ENCODE measurements at places on chromosomes 7 and 10.
A peak's percentile ranks its signal among the peaks of the same experiment; 100 is the strongest.

GRCh38 chr7:154450451-154450850 lies 398.3 kb downstream of the DPP6 start:
- no peak for DNase-seq

- DNase-seq, result no peak
These were observed 97.6 kb downstream of the CUX1 start for GRCh38 chr7:101915000-101915399.

DNA sequence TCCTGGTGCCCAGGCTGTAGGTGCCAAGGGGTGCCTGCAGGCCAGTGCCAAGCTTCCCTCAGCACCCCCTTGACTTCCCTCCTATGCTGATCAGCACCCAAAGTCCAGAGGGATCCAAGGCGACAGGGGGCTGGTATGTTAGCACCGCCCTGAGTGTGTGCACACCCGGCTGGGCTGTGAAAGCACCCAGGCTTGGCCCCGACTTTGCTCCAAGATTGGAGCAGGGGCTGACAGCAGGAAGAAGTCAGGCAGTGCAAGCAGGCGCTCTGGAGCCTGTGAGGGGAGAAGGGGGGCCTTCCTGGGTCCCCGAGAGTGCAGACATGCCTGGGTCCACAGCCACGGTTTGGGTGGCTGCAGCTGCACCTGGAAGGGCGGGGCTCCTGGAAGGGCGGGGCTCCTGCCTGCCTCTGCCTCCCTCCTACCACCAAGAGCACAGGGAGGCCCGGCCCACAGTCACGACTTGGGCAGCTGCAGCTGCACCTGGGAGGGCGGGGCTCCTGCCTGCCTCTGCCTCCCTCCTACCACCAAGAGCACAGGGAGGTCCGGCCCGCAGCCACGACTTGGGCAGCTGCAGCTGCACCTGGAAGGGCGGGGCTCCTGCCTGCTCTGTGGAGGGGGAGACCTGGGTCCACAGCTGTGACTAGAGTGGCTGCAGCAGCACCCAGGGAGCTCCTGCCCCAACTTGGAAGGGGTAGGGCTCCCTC lies 30.2 kb upstream of the ZMYND11 start:
- DNase-seq, result no peak

- no peak for DNase-seq
These were observed 2.9 kb downstream of the RAMP3 start for GRCh38 chr7:45160417-45160881.

GRCh38 chr7:100571829-100572116 lies 1.9 kb downstream of the SAP25 start:
- DNase-seq, result no peak

DNA sequence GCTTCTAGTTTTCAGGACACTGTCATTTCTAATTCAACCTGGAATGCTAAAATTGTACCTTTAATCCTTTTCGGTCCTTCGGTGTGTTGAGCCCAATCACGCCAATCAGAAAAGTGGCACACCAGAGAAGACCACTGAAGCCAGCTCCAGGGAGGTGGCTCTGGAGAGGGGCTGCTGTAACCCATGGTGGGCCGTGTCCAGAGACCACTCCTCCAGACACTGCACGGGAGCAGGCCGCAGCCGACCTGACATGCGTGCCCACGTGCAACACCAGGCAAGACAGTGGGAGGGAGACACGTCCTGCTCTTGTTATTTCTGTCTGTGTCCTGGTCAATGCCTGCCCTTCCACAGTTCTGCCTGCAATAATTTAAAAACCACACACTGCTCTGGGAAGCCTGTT lies 246.1 kb downstream of the ZMYND11 start:
- DNase-seq, result no peak

DNA sequence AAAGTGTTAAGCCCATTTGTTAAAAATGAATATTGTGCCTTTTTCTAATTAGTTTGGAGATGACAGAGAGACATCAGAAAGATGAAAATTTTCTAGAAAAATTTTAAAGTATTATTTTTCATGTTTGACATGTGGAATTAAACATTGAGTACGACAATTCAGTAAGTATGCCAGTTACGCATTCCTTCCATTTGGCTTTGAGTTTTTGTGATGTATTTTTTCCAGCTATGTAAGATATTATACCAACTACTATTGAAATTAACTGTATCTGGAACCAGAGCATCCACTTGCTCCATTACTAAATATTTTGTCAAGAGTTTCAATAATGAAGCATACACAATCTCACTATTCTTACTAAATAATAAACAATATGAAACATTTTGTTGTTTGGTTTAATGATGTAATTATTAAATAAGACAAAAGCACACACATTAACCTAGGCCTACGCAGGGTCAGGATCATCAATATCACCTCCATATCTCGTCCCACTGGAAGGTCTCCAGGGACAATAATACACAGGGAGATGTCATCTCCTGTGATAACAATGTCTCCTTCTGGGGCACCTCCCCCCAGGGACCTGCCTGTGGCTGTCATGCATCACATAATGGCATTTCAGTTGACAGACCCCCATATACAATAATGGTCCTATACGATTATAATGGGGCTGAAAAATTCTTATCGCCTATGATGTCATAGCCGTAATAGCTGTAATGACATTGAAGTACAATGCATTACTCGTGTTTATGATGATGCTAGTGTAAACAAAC lies 274.1 kb downstream of the REEP3 start:
- no peak for DNase-seq

- peak; percentile 3 for DNase-seq
These were observed 23.9 kb downstream of the OPALIN start for GRCh38 chr10:96334616-96335526.

DNA sequence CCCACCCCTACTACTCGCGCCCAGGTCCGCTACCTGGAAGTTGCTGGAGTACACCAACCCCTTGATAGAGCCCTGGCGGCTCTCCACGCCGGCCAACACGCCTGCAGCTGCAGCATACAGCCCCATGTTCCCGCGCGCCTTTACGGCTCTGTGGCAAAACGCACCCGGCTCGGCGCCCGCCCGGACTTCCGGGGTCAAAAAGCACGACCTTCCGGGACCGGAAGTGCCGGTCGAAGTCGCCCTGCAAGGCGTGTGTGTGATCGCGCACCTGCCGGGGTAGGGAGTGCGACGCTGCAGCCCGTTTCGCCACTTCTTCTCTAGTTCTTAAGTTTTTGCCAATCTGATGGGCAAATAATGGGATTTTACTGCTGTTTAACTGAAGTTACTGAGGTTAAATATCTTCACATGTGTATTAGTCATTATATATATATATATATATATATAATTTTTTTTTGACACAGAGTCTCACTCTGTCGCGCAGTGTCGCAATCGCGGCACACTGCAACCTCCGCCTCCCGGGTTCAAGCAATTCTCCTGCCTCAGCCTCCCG lies at the start of gene NSUN5:
TSS of gene NSUN5 (minus strand) at position 162 of the 550 bp plus-strand sequence. CDS start at position 126, 36 bp downstream.
- no peak for DNase-seq

GRCh38 chr10:78476156-78476555 lies 442.5 kb downstream of the RPS24 start:
- no peak for DNase-seq

DNA sequence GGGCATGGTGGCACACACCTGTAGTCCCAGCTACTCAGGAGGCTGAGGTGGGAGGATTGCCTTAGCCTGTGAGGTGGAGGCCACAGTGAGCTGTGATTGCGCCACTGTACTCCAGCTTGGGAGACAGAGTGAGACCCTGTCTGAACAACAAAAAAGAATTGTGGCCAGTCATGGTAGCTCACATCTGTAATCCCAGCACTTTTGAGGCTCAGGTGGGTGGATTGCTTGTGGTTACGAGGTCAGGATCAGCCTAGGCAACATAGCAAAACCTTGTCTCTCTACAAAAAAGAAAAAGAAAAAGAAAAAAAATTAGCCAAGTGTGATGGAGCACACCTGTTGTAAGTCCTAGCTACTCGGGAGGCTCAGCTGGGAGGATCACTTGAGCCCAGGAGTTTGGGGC lies 22.8 kb downstream of the MARCHF5 start:
- no peak for DNase-seq

GRCh38 chr7:73329861-73330581 lies 2.1 kb downstream of the FKBP6 start:
- DNase-seq, result no peak

DNA sequence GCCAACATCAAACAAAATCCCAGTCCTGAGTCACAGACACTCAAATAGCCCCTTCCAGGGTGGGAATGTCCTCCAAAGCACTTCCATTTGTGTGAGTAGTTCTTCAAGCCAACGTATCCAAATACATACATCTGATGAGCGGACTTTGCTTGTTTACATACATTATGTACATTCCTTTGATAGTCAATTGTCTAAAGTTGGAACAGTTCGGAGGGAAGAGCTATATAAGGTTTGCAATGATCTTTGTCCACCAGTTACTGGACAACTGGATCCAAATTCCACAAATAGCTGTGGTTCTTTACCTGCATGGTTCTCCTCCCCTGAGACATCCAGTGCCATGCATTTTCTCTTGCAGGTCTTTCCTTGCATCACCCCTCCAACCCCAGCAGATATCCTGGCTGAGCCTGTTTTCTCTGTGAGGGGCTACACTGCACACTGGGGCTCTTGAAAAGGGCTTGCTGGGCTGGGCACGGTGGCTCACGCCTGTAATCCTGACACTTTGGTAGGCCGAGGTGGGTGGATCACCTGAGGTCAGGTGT lies 4.7 kb upstream of the MGMT start:
- DNase-seq, result no peak

DNA sequence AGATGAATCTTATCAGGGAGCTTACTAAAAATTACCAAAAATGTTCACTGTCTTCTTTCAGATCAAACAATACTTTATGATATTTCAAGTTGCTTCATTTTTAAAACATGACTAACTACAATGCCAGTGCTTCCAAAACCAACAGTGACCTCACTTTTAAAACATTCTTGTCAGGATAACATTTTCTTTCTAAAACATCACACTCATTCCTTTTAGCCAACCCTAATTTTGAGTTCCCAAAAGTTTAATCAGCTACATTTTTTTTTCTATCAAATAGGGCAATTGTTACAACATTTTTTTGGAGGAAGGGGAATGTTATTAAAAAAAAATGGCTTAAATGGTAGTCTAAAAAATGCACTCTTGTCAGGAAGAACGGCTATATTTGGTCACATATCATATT lies 37.3 kb downstream of the RTKN2 start:
- DNase-seq, result no peak

- no peak for DNase-seq
These were observed 726 bp downstream of the MCU start for GRCh38 chr10:72692744-72692993.

GRCh38 chr10:95284807-95285206 lies 6.0 kb downstream of the PDLIM1 start:
- no peak for DNase-seq

- no peak for DNase-seq
These were observed 26.2 kb upstream of the FRMD4A start for GRCh38 chr10:14356921-14357320.

GRCh38 chr10:110208614-110209453 lies 1.4 kb downstream of the MXI1 start:
- DNase-seq, result no peak

- no peak for DNase-seq
These were observed 242.1 kb upstream of the SP4 start for GRCh38 chr7:21185653-21186265.

- DNase-seq, result no peak
These were observed 893.0 kb downstream of the NRG3 start for GRCh38 chr10:82768040-82768439.

DNA sequence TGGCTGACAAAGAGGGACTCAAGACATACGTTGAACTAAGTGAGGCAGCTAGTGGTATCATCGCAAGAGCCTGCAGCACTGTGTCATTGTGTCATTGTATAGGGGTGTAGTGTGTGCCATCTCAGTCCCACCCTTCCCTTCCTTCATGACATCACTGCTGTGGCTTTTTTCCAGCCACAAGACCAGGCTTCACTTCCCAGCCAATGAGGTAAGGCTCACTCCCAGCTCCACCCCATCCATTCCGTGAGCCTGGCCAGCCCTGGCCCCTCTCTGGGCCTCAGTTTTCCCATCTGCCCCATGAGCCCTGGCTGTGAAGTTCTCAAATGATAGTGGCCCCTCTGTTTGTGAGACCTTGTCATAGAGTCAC lies 134.3 kb upstream of the ZMIZ1 start:
- no peak for DNase-seq

- no peak for DNase-seq
These were observed 4.0 kb downstream of the CDCA7L start for GRCh38 chr7:21941611-21942141.

GRCh38 chr7:99562114-99562784 lies 3.8 kb downstream of the ZNF655 start:
- DNase-seq, result no peak

DNA sequence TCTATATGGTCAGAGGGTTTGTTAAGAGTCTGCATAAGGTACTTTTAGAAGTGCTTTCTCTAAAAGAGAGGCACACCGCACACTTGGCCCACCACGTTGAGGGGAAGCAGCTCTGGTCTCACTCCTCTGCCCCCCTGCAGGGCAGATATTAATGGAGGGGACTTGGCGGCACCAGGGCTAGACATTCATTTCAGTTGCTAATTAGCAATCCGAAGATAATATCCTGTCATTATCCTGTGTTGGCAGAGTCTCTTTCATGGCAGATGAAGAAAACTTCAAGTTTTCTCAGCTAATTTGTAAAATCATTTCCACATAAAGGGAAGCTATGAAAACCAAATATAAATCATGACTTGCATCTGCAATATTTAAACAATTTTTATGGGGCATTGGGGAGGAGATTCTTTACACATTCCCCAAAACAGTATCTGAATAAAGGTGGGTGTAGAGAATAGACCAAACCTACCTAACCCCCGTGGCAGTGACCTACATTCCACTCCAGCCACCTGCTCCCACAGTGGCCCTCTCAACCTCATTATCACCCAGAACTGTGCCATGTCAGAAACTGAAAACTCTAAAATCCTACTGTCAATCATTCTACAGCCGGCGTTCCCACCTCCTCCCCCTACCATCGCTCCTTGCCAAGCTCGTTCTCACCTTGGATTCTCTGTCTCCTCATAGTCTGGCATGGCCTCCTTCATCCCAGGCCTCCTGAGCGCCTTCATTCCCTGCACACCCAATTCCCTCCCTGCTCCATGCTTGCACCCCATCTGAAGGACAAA lies 54.1 kb upstream of the STK17A start:
- DNase-seq, result no peak

DNA sequence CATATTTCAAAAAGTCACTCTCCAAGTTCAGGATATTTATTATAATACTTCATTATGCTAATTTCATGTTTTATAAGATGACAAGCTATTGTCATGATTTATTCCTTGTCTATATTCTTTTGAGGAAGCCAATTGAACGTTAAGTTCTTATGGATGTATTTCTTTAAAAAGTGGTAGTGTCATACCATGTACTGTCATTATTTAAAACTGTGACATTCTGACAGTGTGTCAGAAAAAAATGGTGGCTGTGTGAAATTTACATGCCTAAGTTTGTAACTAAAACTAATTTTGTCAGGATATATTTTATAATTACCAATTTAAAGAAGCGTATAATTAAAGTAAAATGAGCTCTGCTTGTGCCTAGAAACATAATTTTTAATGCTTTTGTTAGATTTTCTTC lies 158.9 kb upstream of the HDAC9 start:
- DNase-seq, result no peak

- no peak for DNase-seq
These were observed 21.8 kb downstream of the STAM start for GRCh38 chr10:17665747-17666146.

All from epithelial cell of prostate (primary cell).